Metanephros (tissue), 2 donors: ENCODE measurements at places on chromosomes 4 and X. TPM values are rescaled to one million over a fixed set of nuclear protein-coding genes. Genes with fewer than 3 reads are reported as not detected.

MTMR8 gene
- 2.2 TPM for total RNA-seq

PPBP gene
- 26.9 TPM for total RNA-seq

CHIC2 gene
- total RNA-seq = 43.6 TPM

JADE3 gene
- 17.6 TPM for total RNA-seq

GPR119 gene
- not detected for total RNA-seq

RAB9B gene
- 5.6 TPM for total RNA-seq

YIPF6 gene
- 32.9 TPM for total RNA-seq

NHSL2 gene
- total RNA-seq = 9.3 TPM

PLP2 gene
- total RNA-seq = 24.3 TPM

GPR50 gene
- not detected for total RNA-seq

TLR10 gene
- total RNA-seq = 1.1 TPM

FHDC1 gene
- total RNA-seq = 5.2 TPM

PAGE2B gene
- total RNA-seq = 0.70 TPM

CTAG2 gene
- not detected for total RNA-seq

HGFAC gene
- total RNA-seq = 1.3 TPM

ARAP2 gene
- 17.4 TPM for total RNA-seq

UGT2B15 gene
- not detected for total RNA-seq

DOCK11 gene
- 22.5 TPM for total RNA-seq

TMEM154 gene
- total RNA-seq = 3.3 TPM

GABRG1 gene
- 0.06 TPM for total RNA-seq

PRR32 gene
- total RNA-seq = 9.7 TPM

ATP2B3 gene
- 0.12 TPM for total RNA-seq

CCDC149 gene
- 14.8 TPM for total RNA-seq

SERTM2 gene
- 1.3 TPM for total RNA-seq

GPR78 gene
- 0.76 TPM for total RNA-seq

MTTP gene
- 3.4 TPM for total RNA-seq

RAB39B gene
- total RNA-seq = 2.0 TPM

POF1B gene
- total RNA-seq = 0.70 TPM

NOX1 gene
- total RNA-seq = not detected

GAB3 gene
- 5.3 TPM for total RNA-seq

CXorf49 gene
- not detected for total RNA-seq

RP2 gene
- total RNA-seq = 13.7 TPM
